ENCODE measurements at places on chromosomes 6 and 20.

DNA sequence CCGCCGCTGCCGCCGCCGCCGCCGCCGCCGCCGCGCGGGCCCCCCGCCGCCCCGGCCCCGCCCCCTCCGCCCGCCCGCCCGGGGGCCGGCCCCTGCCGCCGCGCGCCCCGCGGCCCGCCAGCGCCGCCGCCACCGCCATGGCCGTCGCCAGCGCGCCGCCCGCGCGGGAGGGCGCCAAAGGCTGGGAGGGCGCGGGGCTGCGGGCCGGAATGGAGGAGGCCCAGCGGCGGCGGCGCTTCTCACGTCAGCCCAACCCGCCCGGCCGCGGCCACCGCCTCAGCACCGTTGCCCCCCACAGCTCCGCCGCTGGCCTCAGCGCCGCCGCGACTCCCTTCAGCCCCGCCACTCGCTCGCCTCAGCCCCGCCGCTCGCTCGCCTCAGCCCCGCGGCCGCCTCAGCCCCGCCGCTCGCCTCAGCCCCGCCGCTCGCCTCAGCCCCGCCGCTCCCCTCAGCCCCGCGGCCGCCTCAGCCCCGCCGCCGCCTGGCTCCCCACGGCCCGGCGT lies 258 bp downstream of the PHF10 start:
- no peak for DNase-seq

DNA sequence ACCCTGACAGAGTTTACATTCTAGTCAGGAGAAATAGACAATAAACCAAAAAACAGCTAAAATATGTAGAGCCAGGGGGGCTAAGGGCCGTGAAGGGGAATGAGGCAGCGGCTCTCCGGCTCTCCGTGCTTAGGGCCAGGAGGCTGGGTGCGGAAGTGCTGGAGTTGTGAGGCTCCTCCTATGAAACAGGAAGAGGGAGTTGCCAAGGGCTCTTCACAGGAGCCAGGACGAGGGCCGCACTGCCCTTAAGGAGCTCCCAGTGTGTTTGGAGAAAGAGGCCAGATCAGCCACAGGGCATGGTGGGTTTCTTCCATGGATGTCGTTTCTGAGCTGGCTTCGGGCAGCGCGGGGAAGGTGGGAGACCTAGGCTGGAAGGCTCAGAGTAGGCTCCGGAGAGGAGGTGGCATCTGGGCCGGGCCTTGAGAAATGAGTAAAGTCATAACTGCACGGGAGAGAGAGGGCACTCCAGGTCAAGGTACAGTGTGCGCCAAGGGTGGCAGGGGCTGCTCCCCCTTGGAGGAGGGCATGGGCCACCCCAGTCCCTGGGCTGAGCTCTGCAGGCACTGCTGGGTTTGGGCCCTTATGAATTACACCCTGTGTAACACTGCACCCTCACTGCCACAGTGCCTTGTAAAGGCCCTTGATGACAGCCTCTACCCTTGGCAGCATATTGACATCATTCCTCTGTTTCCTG lies 20.8 kb upstream of the MLN start:
- no peak for DNase-seq

GRCh38 chr6:105177556-105177955 lies 2.3 kb downstream of the POPDC3 start:
- no peak for DNase-seq

GRCh38 chr6:2624177-2624576 lies 126.5 kb downstream of the MYLK4 start:
- no peak for DNase-seq

GRCh38 chr6:41909727-41910126 lies 11.2 kb downstream of the MED20 start:
- DNase-seq: no peak

- DNase-seq: no peak
Measured at GRCh38 chr6:111381123-111381522, 101.9 kb downstream of the REV3L start.

- DNase-seq: no peak
Measured at GRCh38 chr6:18326001-18326400, 61.1 kb upstream of the RNF144B start.

DNA sequence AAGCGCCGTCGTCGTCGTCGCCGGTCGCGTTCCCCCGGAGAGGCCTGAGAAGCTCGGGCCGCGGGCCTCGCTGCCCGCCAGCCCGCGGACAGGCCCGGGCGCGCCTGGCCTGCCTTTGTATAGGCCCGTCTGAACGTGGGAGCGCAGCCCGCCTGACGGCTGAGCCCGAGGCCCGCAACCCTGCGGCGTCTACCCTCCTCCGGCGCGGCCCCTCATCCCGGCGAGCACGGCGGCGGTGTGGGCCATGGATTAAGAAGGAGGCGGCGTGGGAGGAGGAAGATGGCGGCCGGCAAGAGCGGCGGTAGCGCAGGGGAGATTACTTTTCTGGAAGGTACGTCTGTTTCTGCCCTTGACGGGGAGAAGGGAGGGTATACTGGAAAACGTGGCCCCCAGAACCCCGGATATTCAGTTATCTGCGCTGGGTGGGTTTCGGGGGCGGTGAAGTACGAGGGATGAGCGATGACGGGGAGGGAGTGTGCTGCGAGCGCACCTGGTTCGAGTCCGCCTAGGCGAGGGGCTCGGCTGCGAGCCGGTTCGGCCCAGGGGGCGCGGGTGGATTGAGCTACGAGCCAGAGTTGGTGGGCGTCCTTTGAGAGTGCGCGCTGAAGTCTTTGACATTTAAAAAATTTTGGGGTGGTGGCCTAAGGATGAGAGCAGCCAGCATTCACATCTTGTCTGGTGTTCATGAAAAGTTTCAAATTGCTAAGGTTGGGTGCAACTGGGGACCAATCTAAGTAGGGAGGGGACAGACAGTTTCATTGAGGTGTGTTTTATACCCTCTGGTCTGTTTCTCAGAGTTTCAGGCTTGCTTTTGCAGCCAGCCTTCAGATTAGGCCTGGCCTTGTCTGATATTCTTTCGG lies 796 bp downstream of the SENP6 start:
- DNase-seq: no peak

- DNase-seq: no peak
Measured at GRCh38 chr6:120764312-120764711, 570.0 kb downstream of the TBC1D32 start.

- DNase-seq: no peak
Measured at GRCh38 chr20:63755933-63756647, 16.5 kb downstream of the SLC2A4RG start.

GRCh38 chr20:41540918-41541317 lies 77.3 kb downstream of the CHD6 start:
- no peak for DNase-seq

DNA sequence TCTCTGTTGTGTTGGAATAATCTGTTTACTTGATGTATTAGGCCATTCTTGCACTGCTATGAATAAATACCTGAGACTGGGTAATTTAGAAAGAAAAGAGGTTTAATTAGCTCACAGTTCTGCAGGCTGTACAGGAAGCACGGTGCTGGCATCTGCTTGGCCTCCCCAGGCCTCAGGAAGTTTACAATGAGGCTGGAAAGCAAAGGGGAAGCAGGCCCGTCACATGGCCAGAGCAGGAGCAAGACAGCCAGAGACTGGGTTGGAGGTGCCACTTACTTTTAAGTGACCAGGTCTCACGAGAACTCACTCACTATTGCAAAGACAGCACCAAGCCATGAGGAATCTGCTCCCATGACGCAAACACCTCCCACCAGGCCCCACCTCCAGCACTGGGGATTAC lies 50.6 kb upstream of the FUCA2 start:
- no peak for DNase-seq

GRCh38 chr6:64860203-64860602 lies 846.8 kb downstream of the EYS start:
- no peak for DNase-seq

- peak; percentile 38 for DNase-seq
Measured at GRCh38 chr20:10090588-10091166, 55.9 kb downstream of the ANKEF1 start.

- no peak for DNase-seq
Measured at GRCh38 chr20:37913567-37914366, 10.8 kb downstream of the VSTM2L start.

DNA sequence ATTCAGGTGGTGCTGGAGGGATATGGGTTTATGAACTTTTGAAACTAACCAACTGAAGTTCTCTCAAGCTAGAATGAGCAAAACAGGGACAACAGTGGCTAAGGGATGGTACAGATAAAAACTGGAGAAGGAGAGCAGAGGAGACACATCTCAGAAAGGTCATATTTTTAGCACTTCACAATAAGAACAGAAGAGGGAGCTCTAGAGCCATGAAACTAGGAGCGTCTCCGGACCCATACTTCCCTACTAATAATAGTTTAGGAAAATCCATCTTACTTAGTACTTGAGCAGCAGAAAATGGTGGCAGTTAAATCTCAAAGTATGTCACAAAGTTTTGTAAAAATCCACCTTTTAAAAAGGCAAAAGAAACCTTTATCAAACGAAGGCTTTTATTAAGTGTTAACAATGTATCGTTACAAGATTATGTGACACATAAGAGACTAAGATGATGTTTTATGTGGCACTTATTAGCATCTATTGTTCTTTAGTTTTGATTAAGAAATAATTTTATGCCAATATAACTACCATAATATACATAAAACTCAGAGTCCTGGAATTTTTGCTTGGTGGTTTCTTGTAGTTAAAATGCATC lies 278.6 kb downstream of the TBC1D32 start:
- peak; percentile 31 for DNase-seq

DNA sequence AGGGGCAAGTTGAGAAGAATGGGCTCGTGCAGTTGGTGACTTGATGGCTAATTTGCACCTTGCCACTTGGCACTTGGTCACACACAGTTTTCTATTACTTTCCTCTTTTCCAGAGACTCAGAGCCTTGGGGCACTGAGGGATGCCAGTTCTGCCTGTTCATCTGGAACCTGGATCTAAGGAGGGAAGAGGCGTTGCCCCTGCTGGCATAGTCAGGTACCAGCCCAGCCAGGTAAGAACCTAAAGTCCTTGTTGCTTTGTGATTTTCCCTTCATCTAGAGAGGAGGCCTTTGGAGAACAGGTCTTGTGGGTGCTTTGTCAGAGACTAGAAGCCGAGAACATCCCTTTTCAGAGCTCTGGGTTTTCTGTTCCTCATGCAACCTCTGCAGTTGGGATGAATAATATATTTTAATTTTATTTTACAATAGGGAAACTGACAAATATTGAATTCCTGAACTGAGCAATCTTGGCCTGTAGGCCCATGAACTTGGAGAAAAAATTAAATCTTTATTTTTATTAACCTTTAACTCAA lies 11.4 kb downstream of the SYTL3 start:
- no peak for DNase-seq

DNA sequence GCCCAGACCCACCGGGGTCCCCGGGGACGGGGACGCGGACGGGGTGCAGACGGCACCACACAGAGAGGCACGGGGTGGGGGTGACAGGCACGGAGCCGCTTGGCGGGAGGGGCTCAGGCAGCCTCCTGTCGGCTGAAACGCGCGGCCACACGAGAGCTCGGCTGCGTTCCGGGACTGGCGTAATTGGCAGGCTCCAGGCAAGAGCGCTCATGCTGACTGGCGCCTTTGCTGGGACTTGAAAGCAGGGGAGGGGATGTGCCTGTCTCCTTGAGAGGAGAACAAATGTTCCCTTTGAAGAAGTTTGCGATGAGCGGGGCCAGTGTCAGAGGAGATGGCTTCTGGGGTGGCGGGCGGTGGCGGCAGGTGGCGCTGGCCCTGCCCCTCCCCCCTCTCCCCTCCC lies 25.8 kb downstream of the BHLHE23 start:
- DNase-seq: no peak

- peak; percentile 17 for DNase-seq
Measured at GRCh38 chr6:134908906-134909516, 40.9 kb downstream of the ALDH8A1 start.

DNA sequence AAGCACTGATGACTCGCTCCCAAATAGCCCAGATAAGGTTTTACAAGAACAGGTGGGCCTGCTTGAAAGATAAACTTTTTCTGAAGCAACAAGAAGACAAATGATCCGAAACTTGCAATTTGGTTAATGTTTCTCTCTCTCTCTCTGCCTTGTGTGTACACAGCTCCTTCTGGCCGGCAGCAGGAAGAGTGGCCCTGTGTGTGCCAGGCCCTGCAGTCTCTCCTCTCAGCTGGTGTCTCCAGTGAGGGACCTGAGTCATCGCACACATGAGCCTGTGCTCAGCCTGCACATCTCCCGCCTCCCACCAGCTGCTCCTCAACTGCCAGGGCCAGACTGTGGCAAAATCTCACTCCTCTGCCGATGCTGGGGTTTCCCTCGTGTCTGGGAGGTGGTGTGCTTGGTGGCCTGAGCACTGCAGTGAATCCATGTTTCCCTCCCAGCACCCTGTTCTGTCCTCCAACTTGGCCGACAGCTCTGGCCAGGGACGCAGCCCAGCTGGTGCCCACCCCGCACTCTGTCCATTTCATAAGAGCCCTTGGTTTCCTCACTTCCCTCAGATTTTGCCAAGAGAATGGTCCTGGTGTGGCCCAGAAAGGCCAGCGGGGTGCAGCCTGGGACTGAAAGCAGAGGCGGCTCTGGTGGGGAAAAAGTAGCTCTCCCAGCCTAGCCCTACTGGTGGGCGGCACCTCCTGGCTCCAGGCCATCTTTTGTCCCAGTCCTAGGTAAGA lies 49.4 kb downstream of the ERMARD start:
- DNase-seq: no peak

GRCh38 chr6:139402876-139403386 lies 28.5 kb upstream of the CITED2 start:
- no peak for DNase-seq

GRCh38 chr6:156697225-156697830 lies 79.8 kb upstream of the ARID1B start:
- no peak for DNase-seq

GRCh38 chr6:32327103-32327502 lies 44.6 kb downstream of the TSBP1 start:
- DNase-seq: no peak

- no peak for DNase-seq
Measured at GRCh38 chr6:42162812-42163211, 10.4 kb upstream of the GUCA1A start.

GRCh38 chr6:1574890-1575209 lies 34.9 kb upstream of the FOXC1 start:
- DNase-seq: no peak

DNA sequence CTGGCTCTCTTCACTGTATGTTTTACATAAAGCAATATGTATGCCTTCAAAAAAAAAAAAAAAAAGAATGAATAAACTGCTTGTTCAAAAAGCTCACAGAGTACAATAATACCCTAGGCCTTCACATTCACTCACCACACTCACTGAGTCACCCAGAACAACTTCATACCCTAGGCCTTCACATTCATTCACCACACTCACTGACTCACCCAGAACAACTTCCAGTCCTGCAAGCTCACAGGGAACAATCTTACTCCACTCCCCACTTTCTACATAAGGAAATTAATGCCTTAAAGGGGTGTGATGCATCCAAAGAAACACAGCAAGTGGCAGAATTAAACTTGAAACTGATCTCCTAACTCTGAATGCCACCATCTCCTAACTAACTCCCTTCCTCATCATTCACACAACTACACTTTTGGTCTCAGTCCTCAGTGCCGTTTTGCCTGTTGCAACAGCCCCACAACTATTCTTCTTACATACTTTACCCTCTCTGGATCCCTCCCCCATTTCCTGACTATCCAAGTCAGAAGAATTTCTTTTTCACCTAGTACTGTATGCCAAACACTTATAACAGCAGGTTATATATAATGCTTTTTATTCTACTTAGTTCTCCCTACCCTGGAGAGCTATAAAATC lies 34.2 kb downstream of the NHSL1 start:
- no peak for DNase-seq

- no peak for DNase-seq
Measured at GRCh38 chr6:130964289-130964688, 98.8 kb downstream of the EPB41L2 start.

All from left renal cortex interstitium (tissue), 4 donors.